ENCODE measurements at places on chromosomes 4 and X. TPM values are rescaled to one million over a fixed set of nuclear protein-coding genes. Genes with fewer than 3 reads are reported as not detected.

DNA sequence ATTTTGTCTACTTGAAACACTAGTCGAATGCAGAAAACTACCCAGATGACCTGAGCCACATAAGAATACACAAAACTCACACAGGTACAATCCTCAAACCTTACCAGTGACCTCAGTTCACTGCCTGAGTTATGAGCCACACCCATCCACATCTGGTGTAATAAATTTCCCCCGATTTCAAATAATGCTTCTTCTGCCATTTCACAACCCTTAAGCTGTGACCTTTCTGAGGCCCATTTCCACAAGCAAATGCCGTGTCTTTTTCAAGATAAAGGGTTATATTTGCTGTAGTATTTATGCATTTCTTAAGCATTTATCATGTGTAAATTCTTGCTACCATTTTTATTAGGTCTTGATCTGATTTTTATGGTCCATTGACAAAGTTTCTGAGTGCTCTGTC lies 1.8 kb upstream of the ARHGEF38 start:
- no peak for DNase-seq

GRCh38 chrX:13084611-13085010 lies 40.2 kb upstream of the FAM9C start:
- DNase-seq, result no peak

DNA sequence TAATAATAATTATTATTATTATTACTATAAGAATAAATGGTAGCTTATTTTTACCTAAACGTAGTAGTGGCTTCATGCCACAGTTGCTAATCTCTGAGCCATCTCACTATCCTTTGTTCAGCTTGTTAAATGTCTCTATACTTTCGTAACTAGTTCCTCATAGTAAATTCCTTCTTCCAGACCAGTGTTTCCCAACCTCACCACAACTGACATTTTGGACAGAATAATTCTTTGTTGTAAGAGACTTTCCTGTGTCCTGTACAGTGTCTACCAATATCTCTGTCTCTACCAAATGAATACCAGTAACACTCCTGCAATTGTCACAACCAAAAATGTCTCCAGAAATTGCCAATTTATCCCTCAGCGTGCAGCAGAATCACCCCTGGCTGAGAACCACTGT lies 1040.9 kb downstream of the DMD start:
- DNase-seq, result no peak

DNA sequence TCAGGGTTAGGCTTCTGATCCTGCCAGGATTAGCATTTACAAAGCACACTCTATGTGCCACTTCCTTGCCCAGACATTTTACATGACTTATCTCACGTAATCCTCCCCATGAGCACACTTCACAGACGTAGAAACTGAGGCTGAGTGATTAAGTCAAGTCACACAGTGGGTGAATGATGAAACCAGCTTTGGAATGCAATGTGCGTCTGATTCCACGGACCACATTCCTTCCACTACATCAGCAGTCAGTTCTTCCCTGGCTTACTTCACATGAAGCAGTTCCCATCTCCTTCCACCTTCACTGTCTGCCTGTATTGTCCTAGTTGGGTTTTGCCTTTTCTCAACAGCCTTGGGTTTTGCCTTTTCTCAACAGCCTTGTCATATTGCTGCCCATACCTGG lies 134.3 kb upstream of the PPARGC1A start:
- no peak for DNase-seq

DNA sequence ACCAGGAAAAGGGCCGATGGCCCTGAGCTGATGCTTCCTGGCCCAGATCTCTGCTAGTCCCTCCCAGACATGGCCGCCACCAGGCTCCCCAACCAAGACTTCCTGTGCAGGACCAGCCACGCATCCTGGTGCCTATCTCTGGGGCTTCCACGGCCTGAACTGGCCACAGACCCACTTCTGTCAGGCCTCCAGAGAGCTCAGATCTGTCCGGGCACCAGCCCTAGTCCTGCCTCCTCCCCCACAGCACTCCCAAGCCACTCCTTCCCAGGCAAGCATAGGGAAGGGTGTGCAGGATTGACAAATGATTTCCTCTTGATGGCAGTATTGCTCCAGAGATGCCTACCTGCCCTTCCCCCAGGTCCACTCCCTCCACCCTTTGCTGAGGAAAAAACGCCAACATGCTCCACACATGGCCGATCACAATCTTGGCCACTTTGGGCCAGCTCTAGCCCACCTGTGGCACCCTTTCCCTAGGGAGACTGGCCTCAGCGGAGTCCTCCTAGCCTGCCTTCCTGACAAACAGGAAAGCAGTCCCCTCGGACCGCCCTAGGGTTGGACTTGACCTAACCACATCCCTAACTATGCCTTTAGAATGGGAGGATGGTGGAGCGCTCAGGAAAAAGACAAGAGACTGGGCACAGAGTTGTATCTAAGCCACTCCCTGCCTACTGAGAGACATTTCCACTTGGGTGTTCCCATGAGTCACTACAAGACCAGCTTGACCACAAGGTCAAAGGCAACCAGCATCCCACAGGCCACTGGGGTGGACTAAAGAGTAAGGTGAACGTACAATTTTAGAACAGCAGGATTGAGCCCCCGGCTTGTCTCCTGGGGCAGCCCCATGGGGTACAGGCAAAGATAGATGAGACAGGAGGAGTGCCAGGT lies 277.5 kb upstream of the AGTR2 start:
- DNase-seq, result no peak

- DNase-seq, result no peak
Measured at GRCh38 chrX:128052303-128052702, at the start of gene ACTRT1. ACTRT1 (minus strand) TSS chrX:128052403; CDS start chrX:128052206, 197 bp downstream.

DNA sequence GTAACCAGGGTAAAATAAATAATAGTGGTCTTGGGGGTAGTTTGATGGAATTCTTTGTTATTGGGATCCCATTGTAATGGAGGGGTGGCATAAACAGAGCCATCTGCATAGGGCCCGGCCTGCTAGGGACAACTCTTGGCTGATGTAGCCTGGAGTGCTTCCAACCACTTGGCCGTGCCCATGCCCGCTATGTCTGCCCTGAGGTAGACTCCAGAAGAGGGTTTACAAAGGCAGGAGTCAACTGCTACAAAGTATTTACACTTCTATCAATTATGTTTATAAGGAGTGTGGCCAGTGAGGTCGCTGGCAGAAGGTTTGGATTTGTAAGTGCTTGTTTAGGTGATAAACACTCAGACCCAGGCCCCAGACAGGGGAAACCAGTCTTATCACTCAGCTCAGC lies 8.1 kb downstream of the RASL11B start:
- peak; percentile 66 for DNase-seq

GRCh38 chr4:142776026-142776425 lies 70.1 kb downstream of the INPP4B start:
- no peak for DNase-seq

- DNase-seq, result no peak
Measured at GRCh38 chrX:137033774-137034507, at the start of gene GPR101. GPR101 (minus strand) TSS chrX:137033995; CDS start chrX:137031674, 2,321 bp downstream.

DNA sequence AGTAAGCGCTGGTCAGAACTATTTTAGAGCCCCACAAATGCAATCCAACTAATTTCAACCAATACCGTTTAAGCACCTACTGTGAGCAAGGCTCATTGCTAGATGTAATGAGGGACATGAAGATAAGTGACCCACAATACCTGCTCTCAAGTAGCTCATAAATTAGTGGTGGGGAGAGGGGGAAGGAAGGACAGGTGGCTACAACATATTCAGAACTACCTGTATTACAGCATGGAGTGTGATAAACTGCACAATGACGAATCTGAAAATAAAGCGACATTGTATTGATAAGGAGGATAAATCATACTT lies 311.6 kb upstream of the DIAPH2 start:
- no peak for DNase-seq

DNA sequence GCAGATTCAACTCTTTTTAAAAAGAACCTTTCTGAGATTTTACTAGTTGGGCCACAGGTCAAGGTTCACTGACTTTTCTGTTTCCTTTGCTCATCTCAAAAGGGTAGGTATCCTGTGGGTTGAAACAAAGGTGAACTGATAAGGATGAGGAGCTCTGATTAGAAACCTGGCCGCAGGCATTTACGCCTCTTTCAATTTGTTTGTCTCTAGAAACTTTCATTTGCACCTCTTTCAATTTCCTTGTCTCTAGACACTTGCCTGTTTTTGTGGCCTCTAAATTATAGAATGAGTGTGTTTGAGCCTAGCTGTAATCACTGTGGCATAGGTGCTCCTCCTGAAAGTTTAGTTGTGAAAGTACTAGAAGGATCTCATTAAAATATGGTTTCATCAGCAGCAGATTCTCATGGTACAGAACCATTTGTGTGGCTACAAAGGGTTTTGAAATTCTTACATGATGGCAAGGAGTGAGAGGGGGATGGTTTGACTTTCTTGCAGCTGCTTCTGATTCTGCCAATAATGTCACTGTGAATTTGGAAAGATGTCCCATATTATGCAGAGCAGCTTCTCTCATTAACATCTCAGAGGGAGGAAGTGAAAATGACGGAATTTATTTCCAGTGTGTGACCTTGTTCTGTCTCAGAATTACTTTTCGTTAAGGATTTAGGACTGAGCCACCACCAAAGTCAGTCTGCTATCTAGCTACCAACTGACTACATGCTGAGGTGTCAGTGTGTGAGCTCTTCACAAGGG lies 142.2 kb downstream of the SH2D1A start:
- DNase-seq, result no peak

GRCh38 chrX:150361777-150362351 lies 1.3 kb upstream of the MAMLD1 start:
- DNase-seq, result no peak

- no peak for DNase-seq
Measured at GRCh38 chr4:4709736-4710135, 149.7 kb upstream of the MSX1 start.

DNA sequence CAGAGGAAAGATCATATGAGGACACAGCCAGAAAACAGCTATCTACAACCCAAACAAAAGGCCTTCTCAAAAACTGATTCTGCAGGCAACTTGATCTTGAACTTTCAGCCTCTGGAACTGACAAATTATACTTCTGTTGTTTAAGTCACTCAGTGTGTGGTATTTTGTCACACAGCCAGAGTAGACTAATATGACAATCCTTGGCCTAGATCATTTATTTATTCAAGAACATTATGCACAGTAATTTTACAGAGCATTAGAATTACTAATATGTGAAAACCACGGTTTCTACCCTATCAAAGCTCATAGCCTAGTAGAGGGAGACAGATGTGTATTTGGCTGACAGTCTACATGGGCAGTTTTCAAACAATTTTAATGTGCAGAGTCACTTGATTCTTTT lies 167.8 kb upstream of the PCDH18 start:
- no peak for DNase-seq

DNA sequence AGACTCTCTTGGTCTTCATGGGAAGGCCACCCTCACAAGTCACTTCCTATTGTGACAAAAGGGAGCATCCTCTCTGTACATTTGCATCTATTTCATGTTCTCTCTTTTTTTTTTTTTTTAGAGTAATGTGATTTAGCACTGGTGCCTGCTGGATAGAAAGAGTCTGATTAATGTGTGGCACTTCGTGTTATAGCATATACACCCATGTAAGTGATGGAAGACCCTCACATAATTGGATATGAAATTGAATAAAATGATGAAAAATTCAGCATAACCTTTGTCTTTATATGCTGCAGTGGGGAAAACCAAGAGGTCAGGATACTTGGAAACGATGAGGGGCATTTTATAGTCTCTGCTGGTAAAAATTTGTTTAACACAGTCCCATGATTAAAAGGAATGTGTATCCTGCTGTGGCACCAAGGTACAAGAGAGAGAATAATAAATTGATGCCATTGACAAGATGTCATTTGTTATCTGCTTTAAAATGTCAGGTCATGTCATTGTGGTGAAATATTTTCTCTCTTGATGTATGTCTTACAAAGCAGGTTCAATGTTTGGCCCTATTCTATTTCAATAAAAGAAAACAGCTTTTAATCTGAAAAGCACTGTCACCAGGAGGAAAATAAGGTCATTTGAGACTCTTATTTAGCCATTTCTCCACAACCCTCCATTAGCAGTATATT lies 1115.4 kb downstream of the STPG2 start:
- no peak for DNase-seq

DNA sequence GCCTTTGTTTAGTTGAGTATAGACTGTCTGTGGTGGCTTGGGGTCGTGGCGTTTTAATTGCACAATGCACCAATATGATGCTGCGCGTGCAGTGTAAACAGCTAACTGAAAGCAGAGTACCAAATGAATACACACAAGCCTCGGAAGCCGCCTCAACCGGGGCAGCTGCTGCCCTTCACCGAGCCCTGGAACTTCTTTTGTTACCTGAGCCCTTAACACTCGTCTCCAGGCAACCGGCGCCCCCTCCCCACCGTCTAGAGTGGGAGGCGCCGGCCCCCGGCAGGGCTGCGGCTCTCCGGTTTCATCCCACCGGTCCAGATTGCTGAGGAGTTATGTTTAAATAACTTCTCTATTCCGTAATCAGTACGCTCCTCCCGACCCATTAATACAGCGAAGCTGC lies 173.2 kb upstream of the TBL1X start:
- no peak for DNase-seq

GRCh38 chr4:76067652-76068286 lies 6.7 kb upstream of the ART3 start:
- DNase-seq, result no peak

GRCh38 chr4:118254368-118254767 lies 98.4 kb downstream of the PRSS12 start:
- DNase-seq, result no peak

GRCh38 chr4:56434599-56435139 lies 746 bp downstream of the PPAT start:
- peak; percentile 84 for DNase-seq

- no peak for DNase-seq
Measured at GRCh38 chrX:71103110-71103983, 3.2 kb downstream of the CXorf65 start.

DNA sequence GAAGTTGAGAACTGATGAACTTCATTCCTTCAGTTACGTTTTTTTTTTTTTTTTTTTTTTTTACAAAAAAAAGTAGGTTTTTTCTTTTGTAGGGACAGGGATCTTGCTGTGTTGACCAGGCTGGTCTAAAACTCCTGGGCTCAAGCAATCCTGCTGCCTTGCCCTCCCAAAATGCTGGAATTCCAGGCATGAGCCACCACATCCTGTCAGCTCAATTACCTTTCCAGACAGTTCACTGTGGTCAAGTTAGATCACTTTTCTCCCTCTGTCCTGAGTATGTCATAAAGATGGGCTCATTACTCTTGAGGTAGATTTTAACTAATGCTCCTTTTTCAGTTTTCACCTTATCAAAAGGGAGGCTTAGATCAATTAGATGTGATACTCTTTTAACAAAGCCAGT lies 10.8 kb upstream of the NR3C2 start:
- DNase-seq, result no peak

- DNase-seq, result no peak
Measured at GRCh38 chr4:180625653-180626052, 1617.5 kb upstream of the TENM3 start.

PQBP1 gene
- 58.6 TPM for total RNA-seq

FGFBP1 gene
- total RNA-seq, result not detected

ENPP6 gene
- 0.11 TPM for total RNA-seq

EGFL6 gene
- not detected for total RNA-seq

ARL13A gene
- total RNA-seq, result not detected

GAB3 gene
- total RNA-seq, result 12.1 TPM

TMEM150C gene
- 19.6 TPM for total RNA-seq

GLRA2 gene
- total RNA-seq, result not detected

HOPX gene
- 59.3 TPM for total RNA-seq

FRMD7 gene
- not detected for total RNA-seq

ARHGEF38 gene
- total RNA-seq, result not detected
